ENCODE measurements at places on chromosomes 13 and 19.
A peak's percentile ranks its signal among the peaks of the same experiment; 100 is the strongest.

DNA sequence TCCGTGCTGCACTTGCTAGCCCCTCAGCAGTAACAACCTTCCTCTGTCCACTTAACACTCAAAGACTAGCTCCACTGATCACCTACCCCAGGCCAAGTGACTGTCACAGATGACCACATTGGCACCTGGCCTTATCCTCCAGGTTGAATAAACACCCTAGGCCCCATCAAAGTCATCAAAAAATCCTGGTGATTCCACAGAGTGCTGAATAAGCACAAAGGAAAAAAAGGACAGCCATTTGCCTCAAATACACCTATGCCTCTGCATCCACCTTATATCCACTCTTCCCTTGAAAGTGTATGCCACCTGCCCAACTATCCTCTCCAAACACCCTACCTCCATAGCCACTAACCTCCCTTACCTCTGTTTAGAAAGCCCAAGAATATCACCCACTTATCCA lies 2.7 kb downstream of the ZNF154 start:
- no peaks in the 10 kb centered on the region for H3K27me3 ChIP-seq
- no peaks in the 10 kb centered on the region for H3K4me1 ChIP-seq
- no peak overlapping the region for H3K4me3 ChIP-seq
- no peak for DNase-seq

- H3K4me3 ChIP-seq: peak overlapping the region; percentile 43
- no peaks in the 10 kb centered on the region for H3K27me3 ChIP-seq
- H3K36me3 ChIP-seq: peaks cover 2% of the 10 kb centered on the region
These were observed 4.1 kb downstream of the ETHE1 start for GRCh38 chr19:43522929-43523328.

DNA sequence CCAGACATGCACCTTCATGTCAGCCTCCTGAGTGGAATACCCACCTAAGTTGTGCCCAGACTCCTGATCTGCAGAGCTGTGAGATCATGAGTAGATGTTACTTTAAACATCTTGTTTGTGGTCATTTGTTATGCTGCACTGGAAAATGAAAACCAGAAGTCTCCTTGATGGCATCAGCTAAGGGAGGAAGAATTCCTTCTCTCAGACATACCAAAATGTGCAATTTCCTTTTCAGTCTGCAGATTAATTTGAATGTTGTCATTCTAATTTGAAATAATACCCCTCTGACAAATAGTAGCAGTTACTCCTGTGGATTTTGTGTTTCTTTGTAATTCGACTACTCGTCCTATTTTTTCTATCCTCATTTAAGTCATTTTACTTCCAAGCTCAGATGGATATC lies 59.3 kb downstream of the ITGBL1 start:
- H3K36me3 ChIP-seq: peaks cover 2% of the 10 kb centered on the region
- no peak overlapping the region for H3K4me3 ChIP-seq
- no peak overlapping the region for H3K27ac ChIP-seq
- no peak for DNase-seq
- peaks cover 7% of the 10 kb centered on the region for H3K4me1 ChIP-seq

GRCh38 chr13:112842343-112842856 lies 126.6 kb upstream of the MCF2L start:
- no peaks in the 10 kb centered on the region for H3K27me3 ChIP-seq
- peaks cover 2% of the 10 kb centered on the region for H3K4me1 ChIP-seq
- H3K36me3 ChIP-seq: peaks cover 8% of the 10 kb centered on the region
- H3K4me3 ChIP-seq: no peak overlapping the region

GRCh38 chr13:101146101-101146898 lies 270.0 kb downstream of the NALCN start:
- H3K27me3 ChIP-seq: peaks cover 46% of the 10 kb centered on the region
- no peak overlapping the region for H3K4me3 ChIP-seq

GRCh38 chr19:16682539-16682938 lies 21.6 kb downstream of the TMEM38A start:
- H3K4me3 ChIP-seq: no peak overlapping the region
- no peaks in the 10 kb centered on the region for H3K36me3 ChIP-seq
- no peak for DNase-seq

- DNase-seq: no peak
- H3K27ac ChIP-seq: no peak overlapping the region
- H3K4me3 ChIP-seq: peak overlapping the region; percentile 49
- H3K27me3 ChIP-seq: no peaks in the 10 kb centered on the region
These were observed 1.3 kb upstream of the KBTBD6 start for GRCh38 chr13:41133951-41134350.

- H3K36me3 ChIP-seq: peaks cover 2% of the 10 kb centered on the region
- peak overlapping the region; percentile 54 for H3K27ac ChIP-seq
- peaks cover 7% of the 10 kb centered on the region for H3K27me3 ChIP-seq
- no peak for DNase-seq
- H3K4me3 ChIP-seq: peak overlapping the region; percentile 93
These were observed 6.4 kb downstream of the LYL1 start for GRCh38 chr19:13095934-13096927.

DNA sequence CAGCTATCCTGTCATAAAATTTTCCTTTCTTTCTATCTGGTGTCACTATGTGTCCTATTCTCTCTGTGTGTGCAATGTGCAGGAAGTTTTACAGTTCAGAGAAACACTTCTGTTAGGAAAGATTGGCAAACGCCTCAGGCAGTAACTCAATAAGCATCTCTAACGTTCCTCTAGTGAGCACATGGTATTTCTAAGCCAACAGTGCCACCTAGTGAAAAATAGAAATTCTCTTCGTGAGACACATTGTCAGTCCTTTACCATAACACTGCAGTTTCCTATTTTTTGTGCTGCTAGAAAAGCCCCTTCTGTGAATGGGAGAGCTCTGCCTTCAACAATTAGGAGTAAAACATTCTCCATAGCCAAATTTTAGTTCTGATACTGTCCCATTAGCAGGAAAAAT lies 50.7 kb downstream of the ZNF723 start:
- H3K4me1 ChIP-seq: no peaks in the 10 kb centered on the region
- no peaks in the 10 kb centered on the region for H3K27me3 ChIP-seq
- no peak overlapping the region for H3K4me3 ChIP-seq
- DNase-seq: no peak

DNA sequence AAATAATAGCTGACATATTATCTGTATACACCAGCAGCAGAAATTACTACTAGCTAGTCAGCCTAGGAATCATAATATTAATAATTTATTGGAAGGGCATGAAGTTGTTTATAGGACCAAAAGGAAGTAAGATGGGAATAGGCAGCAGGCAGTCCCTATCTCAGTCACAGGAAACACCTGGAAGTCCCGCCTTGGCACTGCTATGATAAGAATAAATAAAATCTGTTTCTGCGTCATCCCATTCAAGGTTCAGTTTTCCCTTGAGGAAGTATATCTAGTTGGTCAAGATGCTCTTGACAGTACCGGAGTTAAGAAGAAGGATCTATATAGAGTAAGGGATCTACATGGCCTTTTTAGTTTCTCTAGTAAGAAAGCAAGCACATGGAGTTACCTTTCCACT lies 830.8 kb downstream of the DIAPH3 start:
- no peak overlapping the region for H3K27ac ChIP-seq
- no peak for DNase-seq
- H3K36me3 ChIP-seq: no peaks in the 10 kb centered on the region
- no peak overlapping the region for H3K4me3 ChIP-seq

DNA sequence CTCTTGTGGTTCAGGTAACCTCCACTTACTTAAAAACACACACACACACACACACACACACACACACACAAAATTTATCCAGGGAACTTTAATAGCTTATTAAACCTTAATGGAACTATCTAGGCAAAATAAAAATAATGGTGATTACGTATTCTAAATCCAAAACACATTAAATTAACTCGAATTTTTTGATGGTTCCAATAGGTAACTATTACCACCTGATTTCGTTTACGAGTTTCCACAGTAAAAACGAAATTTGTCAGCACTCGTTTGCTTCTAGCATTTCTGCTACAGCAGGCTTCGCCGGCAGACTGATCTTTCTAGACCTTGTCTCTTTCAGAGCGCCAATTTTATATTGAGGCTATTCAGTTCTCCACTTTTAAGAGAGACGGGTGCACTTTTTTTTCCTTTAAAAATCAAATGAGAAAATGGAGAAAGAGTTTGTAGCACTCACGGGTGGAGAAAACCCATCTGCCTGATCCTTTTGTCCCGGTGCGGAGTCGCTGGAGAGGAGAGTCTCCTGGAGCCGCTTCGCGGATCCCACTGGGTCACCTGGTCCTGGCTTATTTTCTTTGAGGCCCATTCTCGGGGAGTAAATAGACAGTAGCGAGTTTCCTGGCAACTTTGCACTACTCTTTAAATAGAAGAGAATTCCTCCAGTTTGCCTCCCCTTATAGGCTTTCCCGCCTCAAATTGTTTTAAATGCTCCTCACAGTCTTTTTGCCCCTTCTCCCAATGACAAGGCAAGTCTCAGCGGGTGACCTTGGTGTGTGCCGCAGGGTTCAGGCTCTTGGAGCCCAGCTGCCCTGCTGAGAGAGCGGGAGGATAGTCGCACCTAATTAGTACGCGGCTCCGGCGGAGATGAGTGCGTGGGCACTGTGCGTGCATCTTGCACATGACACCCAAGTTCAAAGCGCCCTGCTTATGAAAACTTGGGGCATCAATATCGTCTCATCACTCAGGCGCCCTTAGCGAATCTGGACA lies 117.0 kb downstream of the KCNRG start:
- H3K27me3 ChIP-seq: peaks cover 45% of the 10 kb centered on the region
- peak; percentile 21 for DNase-seq
- H3K4me3 ChIP-seq: peak overlapping the region; percentile 82
- peak overlapping the region; percentile 96 for H3K27ac ChIP-seq

DNA sequence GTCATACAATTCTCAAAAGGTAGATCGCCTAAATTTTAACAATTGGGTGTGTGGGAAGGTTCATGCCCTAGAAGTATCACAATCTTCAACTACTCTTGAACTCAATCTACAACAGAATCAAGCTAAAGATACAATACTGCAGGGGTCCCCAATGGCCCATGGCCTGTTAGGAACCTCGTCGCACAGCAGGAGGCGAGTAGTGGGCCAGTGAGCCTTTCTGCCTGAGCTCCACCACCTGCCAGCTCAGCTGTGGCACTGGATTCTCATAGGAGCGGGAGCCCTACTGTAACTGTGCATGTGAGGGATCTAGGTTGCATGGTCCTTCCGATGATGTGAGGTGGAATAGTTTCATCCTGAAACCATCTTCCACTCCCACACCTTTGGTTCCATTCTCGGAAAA lies 230.6 kb downstream of the KLF12 start:
- peaks cover 2% of the 10 kb centered on the region for H3K36me3 ChIP-seq
- H3K4me1 ChIP-seq: peaks cover 20% of the 10 kb centered on the region
- H3K27ac ChIP-seq: peak overlapping the region; percentile 39

DNA sequence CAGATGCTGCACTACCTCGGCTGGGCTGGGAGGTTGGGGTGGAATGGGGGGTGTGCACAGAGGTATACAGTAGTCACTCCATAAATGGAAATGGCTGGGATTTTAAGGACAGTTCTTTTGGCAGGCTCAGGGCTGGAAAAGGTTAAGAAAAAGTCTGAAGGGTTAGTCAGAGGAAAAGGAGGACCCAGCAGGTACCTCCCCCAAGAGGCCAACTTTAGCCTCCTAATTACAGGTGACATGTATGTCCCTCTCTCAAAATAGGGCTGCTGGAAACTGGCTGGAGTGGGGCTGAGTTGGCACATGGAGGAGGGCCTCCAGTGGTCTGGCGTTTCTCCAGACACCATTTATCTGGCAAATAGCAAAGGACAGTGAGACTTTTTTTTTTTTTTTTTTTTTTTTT lies 994 bp downstream of the CCDC194 start:
- DNase-seq: no peak
- H3K4me3 ChIP-seq: no peak overlapping the region
- no peaks in the 10 kb centered on the region for H3K27me3 ChIP-seq
- H3K27ac ChIP-seq: no peak overlapping the region

- H3K4me3 ChIP-seq: peak overlapping the region; percentile 97
- H3K4me1 ChIP-seq: peaks cover 31% of the 10 kb centered on the region
- peak overlapping the region; percentile 98 for H3K27ac ChIP-seq
- H3K27me3 ChIP-seq: no peaks in the 10 kb centered on the region
- no peak for DNase-seq
These were observed 450 bp downstream of the NDUFA11 start for GRCh38 chr19:5903056-5903623.

- peaks cover 4% of the 10 kb centered on the region for H3K36me3 ChIP-seq
- no peak for DNase-seq
- no peak overlapping the region for H3K27ac ChIP-seq
- no peak overlapping the region for H3K4me3 ChIP-seq
- H3K4me1 ChIP-seq: no peaks in the 10 kb centered on the region
These were observed 31.2 kb downstream of the ZNF790 start for GRCh38 chr19:36807029-36807428.

GRCh38 chr13:23081901-23082300 lies 98.9 kb upstream of the SGCG start:
- H3K27ac ChIP-seq: no peak overlapping the region
- no peak overlapping the region for H3K4me3 ChIP-seq
- no peak for DNase-seq
- no peaks in the 10 kb centered on the region for H3K36me3 ChIP-seq
- H3K4me1 ChIP-seq: no peaks in the 10 kb centered on the region

DNA sequence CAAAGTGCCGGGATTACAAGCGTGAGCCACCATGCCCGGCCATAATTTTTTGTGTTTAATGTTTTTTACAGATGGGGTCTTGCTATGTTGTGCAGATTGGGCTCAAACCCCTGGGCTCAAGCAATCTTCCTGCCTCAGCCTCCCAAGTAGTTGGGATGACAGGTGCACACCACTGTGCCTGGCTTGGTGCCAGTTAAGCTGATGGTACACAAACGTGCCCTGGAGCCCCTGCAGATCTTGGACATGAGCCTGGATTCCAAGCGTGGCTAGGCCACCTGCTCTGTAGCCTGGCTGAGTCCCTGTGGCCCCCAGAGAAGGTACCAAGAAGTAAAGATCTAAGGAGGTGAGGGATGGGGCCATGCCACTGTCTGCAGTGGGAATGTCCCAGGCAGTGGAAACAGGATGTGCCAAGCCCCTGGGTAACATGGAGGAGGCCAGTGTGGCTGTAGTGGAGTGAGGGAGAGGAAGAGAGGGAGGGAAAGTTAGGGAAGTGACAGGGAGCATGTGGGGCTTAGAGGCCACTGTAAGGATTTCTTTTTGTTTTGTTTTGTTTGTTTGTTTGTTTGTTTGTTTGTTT lies 7.0 kb downstream of the PRODH2 start:
- no peak for DNase-seq
- H3K36me3 ChIP-seq: no peaks in the 10 kb centered on the region
- no peak overlapping the region for H3K27ac ChIP-seq
- H3K27me3 ChIP-seq: peaks cover 12% of the 10 kb centered on the region
- peaks cover 13% of the 10 kb centered on the region for H3K4me1 ChIP-seq
- H3K4me3 ChIP-seq: no peak overlapping the region

GRCh38 chr13:33817513-33817900 lies 442 bp upstream of the RFC3 start:
- H3K27ac ChIP-seq: peak overlapping the region; percentile 97
- peaks cover 12% of the 10 kb centered on the region for H3K4me1 ChIP-seq
- DNase-seq: no peak
- no peaks in the 10 kb centered on the region for H3K27me3 ChIP-seq
- H3K4me3 ChIP-seq: peak overlapping the region; percentile 97

- H3K4me3 ChIP-seq: no peak overlapping the region
- no peak overlapping the region for H3K27ac ChIP-seq
- no peaks in the 10 kb centered on the region for H3K27me3 ChIP-seq
- no peak for DNase-seq
These were observed 15.0 kb downstream of the GJB6 start for GRCh38 chr13:20217168-20217567.

Data from T-helper 17 cell (primary cell).